ENCODE measurements at places on chromosomes 6 and 20.

DNA sequence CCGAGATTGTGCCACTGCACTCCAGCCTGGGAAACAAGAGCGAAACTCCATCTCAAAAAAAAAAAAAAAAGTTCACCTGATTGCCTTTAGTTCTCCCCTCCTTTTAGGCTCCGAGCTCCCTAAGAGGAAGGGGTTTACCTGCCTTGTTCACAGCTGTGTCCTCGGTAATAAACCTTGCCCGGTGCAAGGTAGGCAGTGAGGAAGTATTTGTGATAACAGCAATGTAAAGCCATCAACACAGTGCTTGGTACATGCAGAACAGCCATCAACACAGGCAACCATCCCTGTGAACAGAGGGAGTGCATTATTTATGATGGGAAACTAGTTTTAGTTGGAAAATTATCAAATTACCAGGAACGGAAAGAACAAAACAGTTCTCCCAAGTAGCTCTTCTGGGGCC, 1.8 kb upstream of the SPO11 start:
- DNase-seq, result no peak

GRCh38 chr20:37627060-37627766, 66.6 kb upstream of the CTNNBL1 start:
- DNase-seq, result peak; percentile 47

DNA sequence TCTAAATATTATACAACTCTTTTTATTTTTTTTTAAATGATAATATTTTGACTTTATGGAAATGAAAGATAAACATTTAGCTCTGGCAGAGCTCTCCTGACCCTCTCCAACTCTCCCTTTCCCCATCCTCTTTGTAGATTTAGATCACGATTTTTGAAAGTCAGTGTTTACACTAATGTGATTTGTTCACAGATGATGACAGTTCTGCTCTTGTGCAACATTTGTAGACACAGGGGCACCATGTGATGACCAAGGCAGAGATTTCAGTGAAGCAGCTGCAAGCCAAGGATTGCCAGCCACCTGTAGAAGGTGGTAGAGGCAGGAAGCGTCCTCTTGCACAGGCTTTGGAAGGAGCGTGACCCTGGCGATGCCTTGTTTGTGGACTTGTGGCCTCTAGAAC, 483.2 kb downstream of the QKI start:
- no peak for DNase-seq

GRCh38 chr6:53629120-53629477, 36.5 kb downstream of the KLHL31 start:
- no peak for DNase-seq

DNA sequence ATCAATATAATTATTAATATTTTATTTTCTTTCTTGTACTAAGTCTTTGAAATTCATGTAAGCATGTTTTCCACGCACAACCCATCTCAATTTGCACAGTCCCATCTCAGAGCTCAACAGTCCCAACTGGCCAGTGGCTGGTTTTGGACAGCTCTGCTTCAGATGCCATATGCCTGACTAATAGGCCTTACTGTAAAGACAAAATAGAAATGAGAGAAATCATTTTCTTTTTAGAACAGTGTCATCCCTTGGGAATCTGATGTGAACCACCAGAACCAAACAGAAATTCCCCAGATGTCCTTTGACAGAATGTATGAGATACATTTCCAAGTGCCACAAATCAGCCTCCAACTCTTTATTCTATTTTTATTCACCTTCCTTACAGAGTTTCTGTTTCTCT, 338.9 kb downstream of the ESR1 start:
- no peak for DNase-seq
